ENCODE measurements at places on chromosomes 12 and 14. TPM values are rescaled to one million over a fixed set of nuclear protein-coding genes. Genes with fewer than 3 reads are reported as not detected.

Gene P3H3
- 19.8 TPM for total RNA-seq

Gene FITM1
- 172 TPM for total RNA-seq

Gene KRT79
- total RNA-seq = 1.6 TPM

Gene EFS
- total RNA-seq = 17.2 TPM

Gene ACSM4
- not detected for total RNA-seq

Gene LBHD2
- total RNA-seq = not detected

Gene GPR65
- 0.52 TPM for total RNA-seq

Gene ADAM21
- total RNA-seq = not detected

Gene DNAI7
- total RNA-seq = 1.6 TPM

Gene SOS2
- total RNA-seq = 45.9 TPM

Gene SELPLG
- total RNA-seq = 3.7 TPM

Gene SCYL2
- total RNA-seq = 43.3 TPM

Gene DHRS7
- 139 TPM for total RNA-seq

Gene NEUROD4
- not detected for total RNA-seq

Gene CD4
- 6.8 TPM for total RNA-seq

Gene C12orf76
- total RNA-seq = 23.0 TPM

Gene CCER1
- not detected for total RNA-seq

Gene CLEC2D
- 12.0 TPM for total RNA-seq

Gene GSG1
- 6.8 TPM for total RNA-seq

Gene CLEC4D
- under 0.01 TPM for total RNA-seq

Gene LRIG3
- total RNA-seq = 80.9 TPM

Gene ABCC9
- total RNA-seq = 111 TPM

Gene RAPGEF3
- total RNA-seq = 8.4 TPM

Gene ETFBKMT
- total RNA-seq = 2.1 TPM

Gene MUCL1
- total RNA-seq = not detected

Gene TMEM119
- total RNA-seq = 37.1 TPM

Gene SDR9C7
- not detected for total RNA-seq

Gene FLVCR2
- total RNA-seq = 7.3 TPM

Gene DNAJC22
- total RNA-seq = not detected

Gene FAM234B
- 3.7 TPM for total RNA-seq

Gene PDE3A
- total RNA-seq = 18.3 TPM

Gene DIO2
- 1.6 TPM for total RNA-seq

Gene KLHDC2
- total RNA-seq = 123 TPM

Gene LUM
- total RNA-seq = 396 TPM

Gene PRR4
- 2.6 TPM for total RNA-seq

Gene TAS2R19
- total RNA-seq = 9.9 TPM
